Endothelial cell (in vitro differentiated cells): ENCODE measurements at places on chromosomes 7 and 10. TPM values are rescaled to one million over a fixed set of nuclear protein-coding genes. Genes with fewer than 3 reads are reported as not detected.
A peak's percentile ranks its signal among the peaks of the same experiment; 100 is the strongest.

DNA sequence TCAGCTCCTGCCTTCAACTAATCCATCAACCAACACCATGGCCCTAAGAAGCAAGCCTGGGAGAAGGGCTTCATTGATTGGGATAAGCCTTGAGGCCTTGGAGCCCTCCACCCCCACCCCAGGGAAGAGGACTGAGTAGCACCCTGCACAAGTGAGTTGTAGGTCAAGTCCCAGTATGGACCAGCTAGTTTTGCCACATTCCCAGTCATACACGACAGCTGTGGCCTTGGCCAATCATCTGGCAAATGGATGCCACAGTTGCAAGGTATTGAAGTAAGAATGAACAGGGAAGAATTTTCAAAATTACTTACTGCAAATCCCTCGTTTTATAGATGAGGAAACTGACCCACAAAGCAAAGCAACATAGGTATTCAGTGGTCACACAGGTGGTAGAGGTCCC lies 109.7 kb downstream of the STRA8 start:
- no peak overlapping the region for H3K4me3 ChIP-seq
- no peak overlapping the region for H3K27ac ChIP-seq
- peaks cover 3% of the 10 kb centered on the region for H3K27me3 ChIP-seq
- no peaks in the 10 kb centered on the region for H3K36me3 ChIP-seq
- H3K4me1 ChIP-seq: no peaks in the 10 kb centered on the region
- DNase-seq: no peak

NPY4R2 gene
- total RNA-seq: not detected

- H3K4me1 ChIP-seq: peaks cover 31% of the 10 kb centered on the region
- peak overlapping the region; percentile 61 for H3K27ac ChIP-seq
- H3K4me3 ChIP-seq: no peak overlapping the region
- no peaks in the 10 kb centered on the region for H3K27me3 ChIP-seq
- no peak for DNase-seq
- no peaks in the 10 kb centered on the region for H3K36me3 ChIP-seq
Observed at GRCh38 chr7:22417349-22417748, 60.4 kb upstream of the RAPGEF5 start.

GPR141 gene
- total RNA-seq: not detected

PPIA gene
- total RNA-seq: 1,721 TPM

BAIAP2L1 gene
- total RNA-seq: 20.6 TPM

DNA sequence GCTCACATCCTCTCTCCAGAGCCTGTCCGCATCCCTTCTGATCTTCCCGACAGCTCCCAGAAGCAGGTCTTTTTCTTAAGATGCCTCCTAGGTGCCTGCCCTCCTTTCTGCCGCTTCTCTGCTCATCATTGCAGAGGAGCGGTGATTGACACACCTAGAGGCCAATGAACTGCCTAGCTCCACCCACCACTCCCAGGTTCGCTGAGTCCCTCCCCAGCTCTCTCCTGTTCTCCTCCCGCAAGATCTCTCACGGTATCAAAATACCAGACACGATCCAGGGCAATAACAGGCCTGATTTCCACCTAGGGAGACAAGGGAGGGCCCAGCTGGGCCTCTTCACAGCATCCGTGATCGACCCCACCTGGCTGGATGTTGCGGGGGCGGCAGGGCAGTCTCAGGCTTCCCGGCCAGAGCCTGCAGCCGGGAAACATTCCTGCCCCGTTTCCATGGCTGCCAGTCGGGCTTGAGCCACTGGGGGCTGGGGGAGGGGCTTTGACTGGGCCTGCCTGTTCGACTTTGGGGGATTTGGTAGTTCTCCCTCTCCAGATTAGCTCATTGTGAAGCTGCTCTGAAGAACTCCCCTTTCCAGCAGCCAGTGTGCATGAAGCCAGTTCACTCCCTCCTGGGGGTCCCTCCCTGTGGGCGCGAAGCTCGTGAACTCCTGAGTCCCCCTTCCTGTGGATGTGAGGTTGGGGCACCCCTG lies 373.5 kb downstream of the RPS24 start:
- H3K4me1 ChIP-seq: no peaks in the 10 kb centered on the region
- DNase-seq: peak; percentile 83
- peak overlapping the region; percentile 93 for H3K27ac ChIP-seq
- H3K36me3 ChIP-seq: no peaks in the 10 kb centered on the region

- no peak overlapping the region for H3K4me3 ChIP-seq
- DNase-seq: peak; percentile 8
- peaks cover 10% of the 10 kb centered on the region for H3K27me3 ChIP-seq
- no peak overlapping the region for H3K27ac ChIP-seq
Observed at GRCh38 chr7:6171532-6172223, 100.7 kb downstream of the CYTH3 start.

GRCh38 chr10:100829933-100830727 lies 82.6 kb upstream of the SLF2 start:
- H3K27ac ChIP-seq: no peak overlapping the region
- H3K36me3 ChIP-seq: no peaks in the 10 kb centered on the region
- peaks cover 47% of the 10 kb centered on the region for H3K27me3 ChIP-seq

ASZ1 gene
- not detected for total RNA-seq

AFAP1L2 gene
- total RNA-seq: 0.77 TPM

HOGA1 gene
- 0.85 TPM for total RNA-seq

- H3K27me3 ChIP-seq: peaks cover 1% of the 10 kb centered on the region
- H3K27ac ChIP-seq: no peak overlapping the region
- H3K4me3 ChIP-seq: no peak overlapping the region
- H3K36me3 ChIP-seq: no peaks in the 10 kb centered on the region
- no peak for DNase-seq
Observed at GRCh38 chr7:41385996-41386395, 316.9 kb downstream of the INHBA start.

DNA sequence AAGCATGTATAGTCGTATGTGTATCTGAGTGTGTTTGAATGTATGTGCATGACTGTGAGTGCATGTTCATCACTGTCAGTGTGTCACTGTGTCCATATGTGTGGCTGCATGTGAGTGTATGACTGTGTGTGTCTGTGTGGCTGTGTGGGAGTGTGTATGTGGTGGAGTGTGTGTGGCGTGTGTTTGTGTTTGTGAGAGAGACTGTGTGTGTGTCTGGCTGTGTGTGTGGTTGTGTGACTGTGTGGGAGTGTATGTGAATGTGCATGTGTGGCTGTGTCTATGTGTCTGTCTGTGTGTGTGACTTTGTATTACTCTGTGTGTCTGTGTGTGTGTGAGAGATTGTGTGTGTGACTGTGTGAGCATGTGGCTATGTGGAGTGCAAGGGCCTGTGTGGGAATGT lies 502.4 kb downstream of the DNAJB6 start:
- DNase-seq: no peak
- no peak overlapping the region for H3K4me3 ChIP-seq
- peaks cover 10% of the 10 kb centered on the region for H3K27me3 ChIP-seq
- peaks cover 20% of the 10 kb centered on the region for H3K36me3 ChIP-seq
- no peaks in the 10 kb centered on the region for H3K4me1 ChIP-seq
- no peak overlapping the region for H3K27ac ChIP-seq
